ENCODE measurements at places on chromosomes 11 and 22. TPM values are rescaled to one million over a fixed set of nuclear protein-coding genes. Genes with fewer than 3 reads are reported as not detected.

- no peak for DNase-seq
These were observed 947.8 kb upstream of the CCDC90B start for GRCh38 chr11:84234011-84234410.

- DNase-seq = no peak
These were observed 23.8 kb downstream of the ALG12 start for GRCh38 chr22:49894322-49895054.

The MRGPRX3 gene
- not detected for total RNA-seq

The SLC37A2 gene
- 1.8 TPM for total RNA-seq

The NEU3 gene
- 18.3 TPM for total RNA-seq

GRCh38 chr11:101775033-101775432, 139.8 kb upstream of the CEP126 start:
- DNase-seq = no peak

The SMIM35 gene
- total RNA-seq = not detected

DNA sequence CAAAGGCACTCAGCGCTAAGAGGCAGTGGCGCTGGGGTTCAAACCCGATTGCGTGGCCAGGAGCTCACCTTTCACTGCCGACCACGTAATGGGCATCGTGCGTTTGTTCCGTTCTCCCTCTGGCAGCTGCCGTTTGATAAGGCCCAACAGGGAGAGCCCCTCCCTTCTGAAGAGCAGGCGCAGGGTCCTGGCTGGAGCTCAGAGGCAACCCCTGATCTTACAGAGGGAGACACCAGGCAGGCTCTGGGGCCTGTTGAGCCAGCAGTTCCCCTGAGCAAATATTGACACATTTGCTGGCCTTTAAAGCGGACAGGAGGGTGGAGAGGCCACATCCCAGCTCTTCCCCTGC, 11.7 kb upstream of the C1QTNF6 start:
- no peak for DNase-seq

The SESN3 gene
- 26.9 TPM for total RNA-seq

GRCh38 chr11:102046841-102047240, 396 bp upstream of the CFAP300 start:
- no peak for DNase-seq

The LIF gene
- total RNA-seq = 522 TPM

DNA sequence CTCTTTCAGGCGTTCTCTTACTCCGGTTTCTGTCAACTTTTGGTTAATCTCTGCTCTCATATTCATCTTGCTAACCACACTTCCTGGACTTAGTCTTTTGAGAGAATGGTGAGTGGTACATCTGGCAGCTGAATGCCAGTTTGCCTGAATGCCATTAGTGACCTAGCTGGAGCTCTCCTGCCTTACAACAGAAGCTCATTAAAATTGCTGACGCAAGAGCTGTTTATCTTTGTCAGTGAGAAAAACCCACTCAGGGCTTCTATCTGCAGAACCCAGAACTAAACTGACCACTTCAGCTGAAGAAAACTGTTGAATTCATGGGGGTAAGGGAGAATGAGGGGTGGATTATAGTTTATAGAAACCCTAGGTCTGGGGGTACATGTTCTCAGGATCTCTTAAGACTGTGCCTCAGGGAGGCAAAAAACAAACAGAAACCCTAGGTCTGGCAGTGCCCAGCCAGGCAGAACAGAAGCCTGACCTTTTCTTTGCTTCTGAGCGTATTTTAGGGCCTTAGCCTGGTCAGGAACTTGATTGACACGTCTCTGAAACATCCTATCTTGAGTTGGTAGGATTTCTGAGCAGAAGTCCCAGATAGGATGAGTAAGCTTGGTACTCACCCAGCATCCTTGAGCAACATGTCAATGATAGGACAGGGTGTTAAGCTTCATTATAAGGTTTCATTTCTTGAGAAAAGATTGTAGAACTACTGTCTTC, 52.8 kb upstream of the YWHAH start:
- DNase-seq = no peak

- DNase-seq = no peak
These were observed 28.5 kb downstream of the RSPH14 start for GRCh38 chr22:23113067-23113846.

- DNase-seq = no peak
These were observed 45.0 kb downstream of the TBC1D22A start for GRCh38 chr22:46807458-46807857.

GRCh38 chr11:103927535-103927934, 108.9 kb upstream of the DDI1 start:
- DNase-seq = no peak

DNA sequence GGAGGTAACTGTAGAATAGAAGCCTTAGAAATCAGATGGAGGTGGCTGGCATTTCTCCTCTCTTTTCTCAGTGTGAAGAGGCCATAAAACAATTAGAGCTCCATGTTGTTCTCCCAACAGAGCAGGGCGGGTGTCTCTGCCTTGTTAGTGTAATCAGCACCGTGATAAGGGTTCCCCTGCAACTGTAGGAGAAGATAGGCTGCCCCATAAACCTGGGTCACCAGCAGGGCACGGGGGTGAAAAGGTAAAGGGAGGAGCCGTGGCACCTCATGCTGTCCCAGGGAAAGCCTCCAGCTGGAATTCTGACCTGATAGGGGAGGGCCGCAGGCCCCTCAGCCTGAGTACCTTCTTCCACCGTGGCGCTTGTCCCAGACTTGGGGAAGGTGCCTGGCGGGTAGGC, 68.7 kb downstream of the ISX start:
- DNase-seq = no peak

- DNase-seq = no peak
These were observed 200.2 kb downstream of the PGR start for GRCh38 chr11:100929377-100929776.

DNA sequence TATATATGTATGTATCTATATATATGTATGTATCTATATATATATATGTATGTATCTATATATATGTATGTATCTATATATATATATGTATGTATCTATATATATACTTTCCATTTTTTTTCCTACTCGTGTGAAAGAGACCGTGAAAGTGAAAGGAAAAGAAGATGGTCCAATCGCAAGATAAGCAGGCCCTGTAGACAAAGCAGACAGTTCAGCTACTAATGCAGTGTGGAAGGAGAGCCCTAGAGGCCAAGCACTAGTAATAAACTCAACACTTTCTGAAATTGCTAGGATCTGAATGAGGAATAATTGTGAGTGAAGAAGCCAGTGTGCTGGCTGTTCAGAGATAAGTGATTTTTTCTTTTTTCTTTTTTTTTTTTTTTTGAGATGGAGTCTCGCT, 47.2 kb downstream of the MCHR1 start:
- DNase-seq = peak; percentile 33

The KCNJ4 gene
- total RNA-seq = not detected

DNA sequence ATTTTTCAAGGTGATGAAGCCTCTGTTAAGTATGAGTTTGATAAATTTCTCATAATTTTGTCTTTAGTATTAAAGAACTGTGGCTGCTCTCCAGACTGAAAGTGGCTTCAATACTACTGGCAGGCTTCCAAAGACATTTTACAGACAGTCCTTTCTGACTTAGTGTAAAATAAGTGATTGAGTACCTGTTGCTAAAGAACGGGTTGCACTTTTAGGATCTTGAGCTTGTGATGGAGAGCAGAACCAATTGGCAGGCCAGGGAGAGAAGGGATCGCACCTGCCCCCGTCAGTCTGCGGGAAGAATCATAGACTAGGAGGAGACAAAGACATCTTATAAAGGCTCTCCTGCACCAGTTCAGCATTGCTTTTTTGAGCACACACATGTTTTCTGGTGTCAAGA, 4.4 kb downstream of the NCAM1 start:
- no peak for DNase-seq

DNA sequence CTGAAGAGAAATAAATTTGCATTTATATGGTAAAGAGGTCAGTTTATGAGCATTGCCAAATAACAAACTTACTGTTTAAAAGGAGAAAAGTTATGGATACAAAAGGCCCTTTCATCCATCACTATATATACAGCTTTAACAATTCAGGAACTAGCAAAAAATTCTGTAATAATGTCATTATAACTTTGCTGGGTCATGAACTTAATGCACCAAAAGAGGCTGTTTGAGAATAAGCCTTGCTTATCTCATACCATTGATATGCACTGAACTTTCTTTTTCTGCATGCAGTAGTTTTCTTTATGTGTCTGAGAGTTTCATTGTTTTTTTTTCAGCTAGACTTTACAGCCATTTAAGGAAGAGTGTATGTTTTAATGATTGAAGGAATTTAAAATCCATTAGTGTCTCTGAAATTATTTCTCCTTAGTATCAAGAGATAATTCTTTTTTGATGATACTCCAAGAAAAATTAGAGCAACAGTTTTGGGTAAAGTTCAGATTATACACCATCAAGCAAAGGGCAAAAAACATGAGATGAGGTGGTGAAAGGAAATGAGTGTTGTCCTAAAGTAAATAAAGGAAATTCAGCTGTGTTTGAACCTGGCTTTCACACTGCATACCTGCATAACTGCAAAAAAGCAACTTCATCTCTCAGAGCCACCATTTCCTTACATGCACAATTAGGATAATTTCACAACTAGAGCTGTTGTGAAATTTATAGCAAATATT, 188.2 kb upstream of the ANO3 start:
- DNase-seq = no peak

GRCh38 chr22:35612903-35613302, 4.2 kb downstream of the MB start:
- DNase-seq = no peak

- DNase-seq = no peak
These were observed 94.3 kb downstream of the FEZ1 start for GRCh38 chr11:125401746-125402145.

DNA sequence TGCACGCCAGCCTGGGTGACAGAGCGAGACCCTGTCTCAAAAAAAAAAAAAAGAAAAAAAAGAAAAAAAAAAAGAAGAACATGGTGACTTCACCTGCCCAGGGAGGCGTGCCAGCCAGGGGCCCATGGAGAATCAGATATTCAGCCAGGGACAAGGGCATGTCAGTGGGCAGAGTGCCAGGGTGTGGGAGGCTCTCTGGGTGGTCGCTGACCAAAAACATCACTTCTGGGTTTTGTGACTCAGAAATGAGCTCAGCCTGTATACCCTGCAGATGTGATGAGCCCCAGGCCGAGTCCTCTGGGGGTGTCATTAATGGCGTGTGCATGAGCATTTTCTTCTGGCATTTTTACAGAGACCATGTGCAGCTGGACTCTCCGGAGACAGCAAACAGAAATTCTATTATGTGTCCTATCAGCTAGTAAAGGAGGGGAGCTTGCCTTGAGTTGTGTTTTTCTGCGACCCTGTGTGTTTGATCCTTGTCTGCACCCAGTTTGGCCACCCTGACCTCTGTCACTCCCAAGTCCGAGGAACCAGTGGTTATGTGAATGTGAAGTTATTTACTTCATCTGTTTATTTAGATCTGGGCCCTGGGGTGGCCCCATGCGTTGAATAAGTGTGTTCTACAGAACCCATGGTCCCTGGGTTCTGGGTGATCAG, 53.6 kb downstream of the BCR start:
- DNase-seq = no peak

- DNase-seq = no peak
These were observed 24.2 kb downstream of the NECTIN1 start for GRCh38 chr11:119704849-119705248.

GRCh38 chr11:65279741-65280440, 18.1 kb downstream of the POLA2 start:
- peak; percentile 61 for DNase-seq

The XRCC6 gene
- 423 TPM for total RNA-seq

- DNase-seq = no peak
These were observed 25.2 kb downstream of the SHANK2 start for GRCh38 chr11:71227058-71227659.

DNA sequence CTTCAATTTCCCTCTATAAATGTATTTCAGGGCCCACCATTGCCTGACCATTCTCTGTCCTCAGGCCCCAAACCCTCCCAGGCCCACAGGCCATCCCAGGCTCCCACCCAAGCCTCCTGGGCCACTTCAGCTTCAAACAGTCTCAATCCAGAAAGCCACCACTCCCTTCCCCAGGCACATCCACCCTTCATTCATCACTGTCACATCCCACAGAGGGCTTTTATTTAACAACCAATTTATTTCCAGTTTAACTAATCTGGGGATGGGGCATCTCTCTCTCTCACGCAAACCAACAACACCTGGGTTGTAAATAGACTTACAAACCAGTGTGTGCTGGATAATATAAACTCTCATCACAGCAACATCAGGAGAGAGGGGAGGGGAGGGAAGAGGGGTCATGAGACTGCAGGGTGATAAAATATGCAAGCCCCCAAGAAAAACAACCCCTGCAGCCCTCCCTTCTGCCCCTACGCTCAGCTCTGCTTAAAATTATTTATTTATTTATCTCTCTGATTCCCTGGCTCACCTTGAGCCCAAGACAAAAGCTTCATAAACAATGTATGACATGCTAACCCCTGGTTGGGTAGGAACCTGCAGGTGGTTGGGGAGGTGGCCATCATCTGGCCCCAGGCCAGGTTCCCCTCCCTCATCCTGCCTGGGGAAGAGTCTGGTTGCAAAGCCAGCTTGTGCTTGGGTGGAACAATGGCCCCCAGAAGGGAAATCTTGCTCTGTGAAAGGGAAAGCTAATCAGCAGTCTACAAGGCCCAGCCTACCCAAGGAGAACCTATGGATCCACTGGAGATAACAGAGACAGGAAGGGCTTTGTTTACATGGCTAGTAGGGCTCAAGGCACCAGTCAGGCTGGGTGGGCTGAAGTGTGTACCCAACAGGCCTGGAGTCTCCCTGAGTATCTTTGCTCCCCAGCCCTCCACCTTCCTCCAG, 359.2 kb downstream of the BUD13 start:
- DNase-seq = no peak

All from activated naive CD4-positive, alpha-beta T cell treated with anti-CD3 and anti-CD28 coated beads, Interleukin-2, amount 50 U/mL, for 72 hours (primary cell).